ENCODE measurements at places on chromosomes 7 and 10.

DNA sequence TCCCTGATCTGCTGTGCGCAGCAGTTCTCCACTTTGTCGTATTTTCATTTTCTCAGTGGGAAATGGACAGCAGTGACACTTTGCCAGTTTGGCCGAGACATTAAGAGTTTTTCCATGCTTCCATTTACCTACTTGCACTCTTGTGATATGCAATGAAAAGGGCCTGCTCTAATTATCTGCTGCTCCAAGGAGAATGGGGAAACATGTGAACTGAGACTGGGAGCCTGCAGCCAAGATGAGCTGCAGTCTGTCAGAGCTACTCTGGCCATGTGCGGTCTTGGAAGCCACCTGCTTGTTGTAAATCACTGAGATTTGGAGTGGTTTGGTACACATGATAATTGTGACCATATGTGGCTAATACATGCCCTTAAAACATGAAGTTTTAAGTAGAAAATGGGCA lies 586.6 kb upstream of the POT1 start:
- DNase-seq: peak; percentile 89

- DNase-seq: no peak
Observed at GRCh38 chr7:128217967-128218652, 23.0 kb upstream of the LEP start.

- DNase-seq: no peak
Observed at GRCh38 chr7:71511361-71511807, 379.4 kb downstream of the GALNT17 start.

GRCh38 chr7:103958284-103958818 lies 31.1 kb downstream of the RELN start:
- DNase-seq: no peak

DNA sequence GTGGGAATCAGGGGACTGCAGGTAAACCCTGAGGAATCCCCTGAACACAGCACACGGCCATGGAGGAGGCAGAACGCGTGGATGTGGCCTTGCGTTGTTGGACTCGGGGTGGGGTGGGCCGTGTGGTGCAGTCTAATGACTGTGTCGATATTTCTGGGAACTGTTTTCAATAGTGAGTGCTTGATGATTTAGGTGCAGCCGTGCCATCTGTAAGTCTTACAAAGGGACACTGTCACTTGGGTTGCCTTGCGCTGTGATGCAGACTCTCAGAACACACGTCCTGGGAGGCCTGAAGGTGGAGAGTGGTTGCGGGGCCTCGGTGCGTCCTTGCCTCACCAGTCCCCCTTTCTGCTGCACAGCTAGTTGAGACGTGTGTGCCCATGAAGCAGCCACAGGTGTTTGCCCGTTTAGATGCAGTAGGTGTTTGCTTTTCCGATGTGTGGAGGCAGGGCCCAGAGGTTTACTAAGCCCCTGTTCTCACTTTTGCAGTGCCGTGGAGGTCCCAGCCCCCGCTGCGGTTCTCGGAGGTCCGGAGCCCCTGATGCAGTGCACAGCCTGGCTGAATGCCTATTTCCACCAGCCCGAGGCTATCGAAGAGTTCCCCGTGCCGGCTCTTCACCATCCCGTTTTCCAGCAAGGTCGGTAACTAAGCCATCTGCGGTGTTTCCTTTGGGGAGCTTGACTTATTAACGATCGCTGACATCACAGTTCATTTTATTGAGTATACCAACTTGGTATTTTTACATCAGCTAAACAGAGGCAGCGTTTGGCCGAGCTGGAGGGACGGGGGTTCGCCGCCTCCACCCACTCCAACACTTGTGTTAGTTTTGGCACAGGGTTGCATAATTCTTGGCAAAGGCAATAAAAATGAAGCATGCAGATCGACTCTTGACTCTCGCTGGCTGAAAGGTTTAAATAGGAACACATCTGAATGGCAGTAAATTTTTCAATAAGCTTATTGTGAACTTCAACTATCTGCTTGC lies 240.7 kb downstream of the MGMT start:
- peak; percentile 9 for DNase-seq

GRCh38 chr10:5402798-5403197 lies 1.8 kb downstream of the TUBAL3 start:
- no peak for DNase-seq

DNA sequence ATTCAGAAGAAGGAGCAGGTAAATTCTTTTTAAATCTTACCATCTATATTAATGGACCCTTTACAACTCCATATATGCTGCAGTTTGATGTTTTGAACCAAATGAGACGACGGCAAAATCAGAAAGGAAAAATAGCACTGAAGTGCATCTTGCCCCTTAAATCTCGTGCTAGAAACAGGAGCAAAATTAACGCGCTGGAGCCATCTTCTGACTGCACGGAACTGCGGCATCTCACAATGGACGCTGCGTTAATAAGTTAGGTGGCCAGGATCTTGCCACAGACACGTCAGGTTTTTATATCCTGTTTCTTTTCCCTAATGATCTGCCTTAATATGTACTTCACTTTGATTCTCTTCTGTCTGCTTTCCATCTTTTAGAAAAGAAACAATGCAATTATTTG lies 354.5 kb downstream of the TFEC start:
- peak; percentile 48 for DNase-seq

DNA sequence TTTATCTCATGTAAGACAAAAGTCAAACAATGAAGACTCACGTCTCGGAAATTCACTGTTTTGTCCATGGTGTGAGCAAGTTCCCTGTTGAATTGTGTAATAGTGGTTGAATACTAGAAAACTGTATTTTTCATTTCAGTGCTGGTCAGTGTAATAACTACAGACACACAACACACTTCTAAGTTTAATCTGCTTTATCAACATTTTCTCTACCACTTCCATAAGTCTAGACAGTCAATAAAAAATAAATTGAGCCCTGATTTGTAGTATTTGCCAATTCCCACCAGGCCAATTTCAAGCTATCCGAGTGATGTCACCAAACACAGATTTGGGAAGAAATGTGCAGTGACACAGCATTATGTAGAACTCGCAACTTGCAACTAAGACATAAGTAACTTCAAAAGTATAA lies 81.9 kb downstream of the GPR141 start:
- no peak for DNase-seq

DNA sequence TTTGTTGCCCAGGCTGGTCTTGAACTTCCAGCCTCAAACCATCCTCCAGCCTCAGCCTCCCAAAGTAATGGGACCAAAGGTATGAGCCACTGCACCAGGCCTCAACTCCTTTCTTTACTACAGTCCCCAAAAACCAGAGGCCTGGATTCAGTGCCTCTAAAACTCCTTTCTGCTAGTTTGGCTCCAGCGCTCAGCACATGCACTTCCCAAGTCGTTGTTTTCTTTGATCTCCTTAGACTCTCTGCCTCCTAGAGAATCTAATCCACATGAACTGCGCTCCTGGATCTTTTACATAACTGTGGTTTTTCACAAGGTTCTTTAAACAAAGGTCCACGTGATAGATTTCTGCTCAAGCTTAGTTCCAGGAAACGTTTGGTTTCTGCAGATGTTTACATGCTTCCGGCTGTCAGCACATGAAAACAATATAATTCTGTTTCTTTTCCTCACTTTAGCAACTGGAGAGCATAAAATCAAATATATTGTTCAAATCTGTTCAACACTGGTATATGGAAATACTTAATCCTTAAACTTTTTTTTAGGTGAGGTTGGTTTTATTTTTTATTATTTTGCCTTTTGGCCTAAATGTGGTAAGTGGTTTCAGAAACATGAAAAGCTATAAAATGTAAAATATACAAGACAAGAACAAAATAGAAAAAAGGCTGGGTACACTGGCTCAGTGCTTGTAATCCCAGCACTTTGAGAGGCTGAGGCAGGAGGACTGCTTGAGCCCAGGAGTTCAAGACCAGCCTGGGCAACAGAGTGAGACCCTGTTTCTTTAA lies 270.5 kb upstream of the MKLN1 start:
- no peak for DNase-seq

GRCh38 chr10:129709627-129710509 lies 242.8 kb downstream of the MGMT start:
- DNase-seq: no peak

DNA sequence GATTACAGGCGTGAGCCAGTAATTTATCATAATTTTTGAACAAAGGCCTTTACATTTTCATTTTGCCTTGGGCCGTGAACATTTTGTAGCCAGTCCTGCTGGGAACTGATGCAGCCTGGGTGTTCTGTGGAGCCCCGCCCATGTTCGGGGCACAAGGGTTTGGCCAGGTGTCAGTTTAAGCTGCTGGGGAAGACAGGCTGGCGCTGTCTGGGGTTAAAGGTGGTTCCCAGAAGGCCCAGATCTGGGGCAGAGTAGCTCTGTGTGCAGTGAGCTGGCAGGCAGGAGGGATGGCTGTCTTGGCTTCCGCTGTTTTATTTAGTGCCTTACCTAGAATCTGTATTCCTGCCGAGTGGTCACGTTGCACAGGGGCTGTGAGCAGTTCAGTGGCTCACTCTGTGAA lies 50.2 kb downstream of the DOCK1 start:
- no peak for DNase-seq

DNA sequence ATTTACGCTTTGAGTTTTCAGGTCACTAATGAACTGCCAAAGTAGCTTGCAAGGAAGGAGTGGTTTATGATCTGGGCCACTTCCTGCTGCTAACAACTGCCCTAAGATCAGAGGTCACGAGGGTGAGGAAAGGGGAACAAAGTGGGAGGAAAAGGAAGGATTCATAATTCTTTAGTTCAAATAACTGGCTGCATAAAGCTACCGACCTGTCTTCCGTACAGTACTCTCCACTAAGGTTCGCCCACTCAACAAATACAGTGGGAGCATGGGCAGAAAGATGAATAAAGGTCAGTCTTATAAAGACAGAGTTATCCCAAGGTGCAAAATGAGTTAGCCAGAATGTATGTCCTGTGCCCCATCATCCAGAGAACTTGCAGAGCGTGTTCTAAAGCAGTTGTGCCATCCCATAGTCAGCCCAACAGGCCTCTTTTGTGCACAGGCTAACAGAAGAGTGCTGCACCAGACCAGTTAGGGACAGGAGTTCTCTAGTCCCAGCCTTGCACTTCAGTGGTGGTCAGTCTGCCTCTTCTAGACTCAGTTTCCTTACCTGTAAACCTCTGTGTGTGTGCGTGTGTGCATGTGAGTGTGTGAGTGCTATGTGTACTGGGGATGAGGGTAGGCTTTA lies 65.9 kb downstream of the CREB3L2 start:
- no peak for DNase-seq

- DNase-seq: no peak
Observed at GRCh38 chr7:142383841-142384492, 126.1 kb upstream of the PRSS58 start.

DNA sequence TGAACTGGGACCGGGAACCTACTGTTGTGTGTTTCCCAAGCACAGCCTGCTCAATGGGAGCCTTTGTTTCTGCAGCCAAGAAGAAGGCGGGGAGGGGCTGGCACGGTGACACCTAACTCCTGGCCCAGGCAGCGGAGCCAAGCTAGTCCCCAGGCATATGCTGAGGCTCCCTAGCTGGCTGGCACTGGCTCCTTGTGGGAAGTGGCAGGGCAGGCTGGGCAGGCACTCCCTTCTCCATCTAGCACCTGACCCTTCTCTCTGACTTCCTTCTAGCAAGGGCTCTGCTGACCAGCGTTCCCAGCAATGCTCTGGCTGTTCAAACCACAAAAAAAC lies 325.0 kb downstream of the PLXNA4 start:
- DNase-seq: peak; percentile 43

- no peak for DNase-seq
Observed at GRCh38 chr10:61804414-61804813, 97.1 kb upstream of the ARID5B start.

GRCh38 chr10:84818961-84819360 lies 490.6 kb downstream of the CCSER2 start:
- peak; percentile 13 for DNase-seq

DNA sequence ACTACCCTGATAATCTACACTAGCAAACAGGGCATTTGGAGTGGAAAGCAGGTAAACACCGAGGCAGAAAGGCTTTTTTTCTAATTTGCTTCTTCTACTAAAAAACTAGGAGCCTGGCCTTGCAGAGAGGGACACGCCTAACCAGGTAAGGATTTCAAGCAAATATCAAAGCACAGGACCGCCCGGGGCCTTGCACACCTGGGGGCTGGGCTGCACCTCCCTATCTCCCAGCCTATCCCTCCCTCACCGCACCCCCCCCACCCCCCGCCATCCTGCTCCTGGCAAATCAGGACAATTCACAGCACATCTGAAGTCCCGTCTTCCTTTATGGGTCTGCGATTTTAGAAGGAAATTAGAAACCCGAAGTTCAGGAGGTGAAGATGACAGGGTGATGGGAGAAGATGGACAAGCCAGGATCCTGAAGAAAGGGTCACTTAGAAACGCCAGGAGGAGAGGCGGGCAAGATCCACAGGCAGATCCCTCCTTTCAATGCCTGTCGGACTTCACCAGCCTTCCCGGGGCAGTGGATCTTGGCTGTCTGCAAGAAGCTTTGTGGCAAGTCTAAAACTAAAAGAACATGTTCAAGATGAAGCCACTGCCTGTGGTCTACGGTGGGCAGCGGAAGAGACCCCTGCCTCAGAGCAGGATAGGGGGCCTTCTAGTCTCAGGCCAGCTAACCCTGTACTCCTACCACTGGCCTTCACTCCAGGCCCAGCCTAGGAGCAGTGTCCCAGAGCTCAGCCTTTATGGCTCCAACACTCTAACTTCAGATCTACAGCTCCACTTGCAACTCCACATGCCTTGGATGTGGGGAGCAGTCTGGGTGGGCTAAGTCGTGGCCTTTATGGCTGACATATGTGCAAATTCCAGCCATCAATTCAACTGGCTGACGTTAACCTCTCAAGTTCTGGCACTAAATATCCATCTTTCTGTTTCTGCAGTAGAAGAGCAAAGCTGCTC lies 43.9 kb downstream of the TNS3 start:
- DNase-seq: no peak

DNA sequence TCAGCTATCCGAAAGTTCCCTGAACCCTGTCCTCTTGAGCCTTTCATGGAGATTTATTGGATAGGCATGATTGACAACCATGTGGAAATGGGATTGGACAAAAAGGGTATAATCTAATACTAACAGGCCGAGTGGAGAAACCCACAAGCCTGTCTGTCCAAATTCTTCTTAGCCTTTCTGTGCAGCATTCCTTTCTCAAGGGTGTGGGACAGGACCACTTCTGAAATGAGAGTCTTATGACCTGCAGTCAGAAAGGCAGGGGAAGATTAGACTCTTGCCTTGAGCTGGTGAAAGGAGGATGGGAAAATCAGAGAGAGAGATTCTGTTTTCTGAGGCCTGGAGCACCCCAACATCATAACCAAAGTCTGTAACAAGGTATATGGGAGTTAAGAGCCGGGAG lies 85.5 kb downstream of the MAPK8 start:
- DNase-seq: no peak

All from NCI-H1092 (cell line).